Chondrocyte (in vitro differentiated cells): ENCODE measurements at places on chromosomes 4 and X. TPM values are rescaled to one million over a fixed set of nuclear protein-coding genes. Genes with fewer than 3 reads are reported as not detected.
A peak's percentile ranks its signal among the peaks of the same experiment; 100 is the strongest.

DNA sequence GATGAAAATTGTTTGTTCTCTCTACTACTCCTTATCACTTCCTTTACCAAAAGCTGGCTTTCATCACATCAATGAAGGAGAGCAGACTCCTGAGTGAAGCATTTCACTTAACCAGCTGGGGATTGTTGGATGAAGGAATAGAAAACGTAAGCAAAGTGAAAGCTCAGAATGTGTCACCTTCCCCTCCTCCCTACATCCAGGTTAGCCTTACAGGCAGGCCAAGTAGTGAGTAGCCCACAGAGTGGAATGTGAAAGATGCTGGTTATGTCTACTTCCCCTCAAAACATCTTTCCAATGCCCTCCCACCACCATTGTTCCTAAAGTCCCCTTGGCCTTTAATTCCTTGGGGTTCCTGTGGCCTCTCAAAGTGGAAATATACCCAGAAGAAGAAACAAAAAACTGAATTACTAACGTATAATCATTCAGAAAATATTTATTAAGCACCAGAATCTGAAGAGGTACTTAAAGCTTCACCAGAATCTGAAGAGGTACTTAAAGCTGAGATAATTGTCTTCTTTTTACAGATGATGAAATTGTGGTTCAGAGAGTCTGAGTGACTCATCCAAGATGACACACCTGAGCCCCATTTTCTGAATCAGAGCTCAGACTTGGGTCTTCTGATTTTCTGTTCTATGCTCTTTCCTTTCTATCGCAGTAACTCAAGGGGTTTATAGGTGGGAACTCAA lies 6.5 kb downstream of the P2RY4 start:
- no peak for DNase-seq
- no peaks in the 10 kb centered on the region for H3K27me3 ChIP-seq
- no peaks in the 10 kb centered on the region for H3K4me1 ChIP-seq
- H3K27ac ChIP-seq = no peak overlapping the region
- no peak overlapping the region for H3K4me3 ChIP-seq

DNA sequence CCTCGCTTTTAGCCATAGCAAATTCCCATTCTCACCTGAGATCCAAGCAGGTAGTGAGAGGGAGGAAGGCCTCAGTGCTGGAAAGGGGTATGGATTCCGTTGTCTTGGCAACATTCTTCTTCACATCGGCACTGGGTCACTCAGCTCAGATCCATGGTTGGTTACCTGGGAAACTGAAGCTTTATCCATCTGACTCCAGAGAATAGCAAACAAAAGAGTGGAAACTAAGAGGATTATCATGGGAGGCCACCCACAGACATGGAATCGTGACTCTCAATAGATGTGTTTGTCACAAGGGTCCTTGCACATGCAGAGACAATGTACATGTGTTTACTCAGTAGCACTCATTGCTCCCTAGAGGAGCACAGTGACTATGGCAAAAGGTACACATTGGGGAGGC lies 81.0 kb downstream of the MAGED4 start:
- no peaks in the 10 kb centered on the region for H3K36me3 ChIP-seq
- H3K4me1 ChIP-seq = peaks cover 19% of the 10 kb centered on the region
- no peak for DNase-seq
- no peak overlapping the region for H3K4me3 ChIP-seq
- no peaks in the 10 kb centered on the region for H3K27me3 ChIP-seq

DNA sequence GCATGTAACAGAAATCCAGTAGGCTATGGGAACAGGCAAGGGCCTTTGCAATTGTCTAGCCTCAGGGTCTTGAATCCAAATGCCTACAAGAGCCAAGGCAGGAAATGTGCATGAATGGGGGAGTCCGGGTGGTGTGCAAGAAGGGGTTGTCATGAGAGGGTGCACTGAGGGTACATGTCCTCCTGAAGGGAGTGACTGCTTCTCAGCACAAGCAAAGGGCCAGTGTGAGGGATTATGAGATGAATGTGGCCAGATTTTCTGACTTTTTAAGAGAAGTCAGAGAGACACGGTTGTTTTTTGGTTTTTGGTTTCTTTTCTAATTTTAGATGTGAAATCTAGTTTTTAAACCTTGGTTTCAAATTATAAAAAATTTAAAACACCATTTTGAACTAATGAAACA lies 76.5 kb upstream of the LSM6 start:
- H3K27me3 ChIP-seq = no peaks in the 10 kb centered on the region
- peaks cover 15% of the 10 kb centered on the region for H3K4me1 ChIP-seq
- DNase-seq = no peak
- H3K4me3 ChIP-seq = no peak overlapping the region
- H3K36me3 ChIP-seq = peaks cover 2% of the 10 kb centered on the region

DNA sequence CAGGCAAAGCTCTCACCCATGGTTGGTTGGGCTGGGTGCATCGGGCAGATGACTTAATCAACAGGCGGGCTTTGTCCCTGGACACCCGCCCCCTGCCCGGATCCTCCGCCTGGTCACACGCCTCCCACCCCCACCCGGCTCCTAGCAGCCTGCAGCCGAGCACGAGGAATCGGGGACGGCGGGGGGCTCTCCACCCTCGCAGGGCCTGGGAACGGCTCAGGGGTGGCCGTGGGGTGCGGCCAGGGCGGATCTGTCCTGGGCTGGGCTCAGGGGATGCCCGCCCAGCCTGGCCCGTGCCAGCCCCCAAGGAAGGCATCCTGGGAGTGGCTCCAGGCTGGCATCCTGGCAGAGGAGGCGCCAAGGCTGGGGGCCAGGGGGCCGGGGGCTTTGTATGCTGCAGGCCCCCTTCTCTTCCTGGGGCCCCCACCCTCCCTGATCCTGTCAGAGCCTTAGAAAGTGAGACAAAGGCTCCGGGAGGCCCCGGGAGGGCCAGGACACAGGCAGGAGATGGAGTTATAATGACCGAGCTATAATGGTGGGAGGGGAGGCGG lies 32.5 kb upstream of the FGFR3 start:
- H3K27me3 ChIP-seq = no peaks in the 10 kb centered on the region
- no peak overlapping the region for H3K4me3 ChIP-seq

DNA sequence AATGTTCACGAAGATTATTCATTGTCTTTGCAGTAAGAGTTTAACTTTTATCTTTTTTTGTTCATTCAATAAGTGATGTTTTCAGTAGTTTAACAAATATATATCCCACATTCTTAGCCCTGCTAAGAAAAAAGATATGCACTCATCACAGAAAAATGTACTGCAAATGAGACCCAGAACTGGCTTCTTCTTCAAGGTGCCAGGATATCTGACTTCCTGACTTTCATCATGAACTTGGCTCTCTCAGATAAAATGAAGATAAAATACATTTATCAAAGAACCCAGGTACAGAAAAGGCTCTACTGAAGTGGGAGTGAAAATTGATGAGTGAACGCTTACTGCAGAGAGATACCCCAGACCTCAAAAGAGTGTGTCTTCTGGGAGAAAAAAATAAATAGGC lies 177.8 kb upstream of the DKK2 start:
- H3K27ac ChIP-seq = no peak overlapping the region
- H3K4me3 ChIP-seq = no peak overlapping the region
- peaks cover 2% of the 10 kb centered on the region for H3K36me3 ChIP-seq
- H3K27me3 ChIP-seq = no peaks in the 10 kb centered on the region
- peaks cover 33% of the 10 kb centered on the region for H3K4me1 ChIP-seq

GRCh38 chr4:73539386-73539785 lies 57.8 kb downstream of the AFM start:
- DNase-seq = no peak
- no peaks in the 10 kb centered on the region for H3K36me3 ChIP-seq
- H3K27me3 ChIP-seq = peaks cover 33% of the 10 kb centered on the region
- H3K27ac ChIP-seq = no peak overlapping the region
- H3K4me1 ChIP-seq = no peaks in the 10 kb centered on the region

- peaks cover 2% of the 10 kb centered on the region for H3K27me3 ChIP-seq
- H3K4me1 ChIP-seq = peaks cover 7% of the 10 kb centered on the region
- H3K36me3 ChIP-seq = no peaks in the 10 kb centered on the region
- no peak for DNase-seq
Observed at GRCh38 chr4:184369871-184370270, 104.5 kb downstream of the IRF2 start.

- H3K4me3 ChIP-seq = no peak overlapping the region
- H3K4me1 ChIP-seq = no peaks in the 10 kb centered on the region
- no peak for DNase-seq
- peaks cover 11% of the 10 kb centered on the region for H3K36me3 ChIP-seq
- H3K27ac ChIP-seq = no peak overlapping the region
Observed at GRCh38 chr4:182695842-182696241, 221.3 kb downstream of the DCTD start.

- no peaks in the 10 kb centered on the region for H3K36me3 ChIP-seq
- no peak for DNase-seq
- no peaks in the 10 kb centered on the region for H3K27me3 ChIP-seq
- peak overlapping the region; percentile 59 for H3K4me3 ChIP-seq
Observed at GRCh38 chr4:159229164-159229563, 126.3 kb downstream of the RAPGEF2 start.

DNA sequence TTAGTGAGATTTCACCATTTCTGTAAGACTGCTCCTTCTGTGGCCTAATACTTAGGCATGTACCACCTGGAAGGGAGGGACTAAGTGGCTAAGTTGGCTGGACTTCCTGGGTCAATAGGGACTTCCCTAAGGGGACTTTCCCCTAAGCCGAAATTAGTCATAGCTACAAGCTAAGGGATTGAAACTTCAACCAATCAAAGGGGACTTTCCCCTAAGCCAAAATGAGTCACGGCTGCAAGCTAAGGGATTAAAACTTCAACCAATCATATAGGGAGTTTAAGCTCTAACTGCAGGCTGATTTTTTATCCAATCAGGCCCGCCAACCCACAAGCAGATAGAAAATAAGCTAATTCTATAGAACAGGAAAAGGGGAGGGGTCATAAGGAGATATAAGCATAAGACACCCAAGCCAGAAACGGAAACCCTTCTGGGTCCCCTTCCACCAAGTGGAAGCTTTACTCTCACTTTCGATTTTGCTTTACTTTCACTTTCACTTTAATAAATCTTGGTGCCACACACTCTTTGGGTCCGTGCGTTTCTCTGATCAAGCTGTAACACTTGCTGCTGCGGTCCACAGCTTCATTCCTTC lies 382.8 kb downstream of the KLHL4 start:
- no peaks in the 10 kb centered on the region for H3K36me3 ChIP-seq
- no peak overlapping the region for H3K27ac ChIP-seq
- H3K27me3 ChIP-seq = no peaks in the 10 kb centered on the region
- H3K4me1 ChIP-seq = no peaks in the 10 kb centered on the region
- DNase-seq = no peak

DNA sequence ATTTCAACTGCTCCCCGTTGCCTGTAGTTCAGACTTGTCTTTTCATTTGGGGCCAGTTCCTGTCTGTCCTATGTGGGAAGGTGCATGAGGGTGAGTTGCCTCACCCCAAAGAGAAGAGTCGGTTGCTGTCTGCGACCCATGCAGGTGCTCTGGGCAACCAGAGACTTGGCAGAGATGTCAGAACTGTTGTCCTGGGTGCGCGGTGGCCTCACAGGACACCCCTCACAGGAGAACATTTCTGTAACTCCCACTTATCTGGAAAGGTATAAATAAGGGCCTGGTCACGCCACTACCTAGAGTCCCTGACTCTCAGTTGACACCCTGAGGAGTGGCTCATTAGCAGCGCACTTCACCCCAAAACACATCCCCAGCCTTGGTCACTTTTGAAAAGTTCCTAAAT lies 9.7 kb upstream of the NAT8L start:
- DNase-seq = no peak
- H3K4me3 ChIP-seq = no peak overlapping the region
- peaks cover 24% of the 10 kb centered on the region for H3K27me3 ChIP-seq
- H3K36me3 ChIP-seq = no peaks in the 10 kb centered on the region
- H3K27ac ChIP-seq = no peak overlapping the region

- no peak for DNase-seq
- peaks cover 38% of the 10 kb centered on the region for H3K4me1 ChIP-seq
- H3K27ac ChIP-seq = peak overlapping the region; percentile 53
- H3K27me3 ChIP-seq = no peaks in the 10 kb centered on the region
- H3K4me3 ChIP-seq = peak overlapping the region; percentile 70
Observed at GRCh38 chr4:159101988-159102621, 774 bp upstream of the RAPGEF2 start.

DNA sequence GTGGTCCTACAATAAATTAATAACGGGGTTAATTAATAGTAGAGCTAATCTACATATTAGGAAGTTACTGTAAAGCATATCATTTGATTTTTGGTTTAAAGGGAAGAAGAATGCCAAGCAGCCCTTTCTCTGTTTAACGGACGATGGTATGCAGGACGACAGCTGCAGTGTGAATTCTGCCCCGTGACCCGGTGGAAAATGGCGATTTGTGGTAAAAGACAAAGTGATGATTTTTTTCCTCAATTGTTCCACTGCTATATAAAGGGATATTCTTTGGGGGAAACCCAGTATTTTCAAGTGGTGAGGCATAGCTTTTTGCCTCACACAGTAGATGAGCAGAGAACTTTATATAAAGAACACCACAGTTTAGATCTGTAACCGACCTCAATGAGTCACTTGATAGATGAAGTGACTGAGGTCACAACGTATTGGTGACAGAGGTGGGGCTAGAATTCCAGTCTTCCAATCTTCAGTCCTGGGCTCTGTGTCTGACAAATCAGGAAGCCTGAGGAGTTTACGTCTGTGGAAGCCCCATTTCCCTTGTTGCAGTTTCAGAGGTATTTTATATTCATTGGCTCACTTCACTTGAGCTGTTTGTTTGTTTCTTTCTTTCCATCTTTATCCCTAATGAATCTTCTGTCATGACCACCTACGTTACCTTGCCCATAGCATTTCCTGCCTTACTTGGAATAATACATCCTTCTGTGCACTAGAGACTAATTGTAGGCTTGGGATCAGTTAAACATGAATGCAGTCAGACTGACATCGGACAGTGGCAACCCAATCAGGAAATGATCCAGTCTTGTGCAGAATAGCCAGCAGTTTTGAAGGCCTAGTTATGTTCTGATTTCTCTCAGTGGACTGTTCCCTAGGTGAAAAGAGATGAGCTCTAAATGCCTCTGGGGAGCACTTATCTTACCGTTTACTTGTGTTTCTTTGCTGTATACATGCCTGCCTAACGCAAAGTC lies 30.1 kb downstream of the ZRSR2 start:
- H3K36me3 ChIP-seq = peaks cover 41% of the 10 kb centered on the region
- no peak overlapping the region for H3K4me3 ChIP-seq
- H3K27me3 ChIP-seq = no peaks in the 10 kb centered on the region
- peaks cover 12% of the 10 kb centered on the region for H3K4me1 ChIP-seq
- no peak overlapping the region for H3K27ac ChIP-seq
- DNase-seq = no peak

DNA sequence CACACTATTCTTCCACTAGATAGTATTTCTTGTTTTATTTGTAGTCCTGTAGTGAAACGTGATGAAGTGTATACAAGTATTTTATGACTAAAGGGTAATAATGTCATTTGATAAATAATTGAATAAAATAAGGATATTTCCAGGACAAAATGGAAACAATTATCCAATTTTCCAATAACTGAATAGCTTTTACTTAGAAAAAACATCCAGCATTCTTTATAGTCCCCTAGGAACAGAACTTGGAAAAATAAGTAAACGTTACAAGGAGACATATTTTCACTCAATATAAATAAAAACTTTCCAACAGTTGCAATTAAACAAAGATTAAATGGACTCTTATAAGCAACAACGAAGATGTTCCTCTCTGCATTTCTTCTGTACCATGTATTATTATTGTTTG lies 566.0 kb downstream of the TMA16 start:
- H3K27ac ChIP-seq = no peak overlapping the region
- no peak for DNase-seq
- H3K27me3 ChIP-seq = peaks cover 2% of the 10 kb centered on the region
- no peaks in the 10 kb centered on the region for H3K36me3 ChIP-seq
- H3K4me3 ChIP-seq = no peak overlapping the region
- peaks cover 6% of the 10 kb centered on the region for H3K4me1 ChIP-seq

The NEIL3 gene
- total RNA-seq = 1.5 to 2.5 TPM (median 1.7 TPM) in 3 replicates

The TIMM17B gene
- total RNA-seq = 37.7 to 41.6 TPM (median 38.0 TPM) in 3 replicates

The ADH5 gene
- 135 to 167 TPM (median 161 TPM) in 3 replicates for total RNA-seq

The TIGD4 gene
- total RNA-seq = 0.20 to 0.39 TPM (median 0.23 TPM) in 3 replicates

The YY2 gene
- total RNA-seq = 3.6 to 4.9 TPM (median 4.7 TPM) in 3 replicates

The S100P gene
- 0.95 to 1.1 TPM in 2 of 3 replicates, not detected in the other for total RNA-seq

The NHSL2 gene
- 2.1 to 2.2 TPM (median 2.1 TPM) in 3 replicates for total RNA-seq

The DUX4 gene
- total RNA-seq = not detected in 3 replicates

The TMPRSS11D gene
- total RNA-seq = not detected in 3 replicates
